ENCODE measurements at places on chromosomes 3 and 15.
A peak's percentile ranks its signal among the peaks of the same experiment; 100 is the strongest.

DNA sequence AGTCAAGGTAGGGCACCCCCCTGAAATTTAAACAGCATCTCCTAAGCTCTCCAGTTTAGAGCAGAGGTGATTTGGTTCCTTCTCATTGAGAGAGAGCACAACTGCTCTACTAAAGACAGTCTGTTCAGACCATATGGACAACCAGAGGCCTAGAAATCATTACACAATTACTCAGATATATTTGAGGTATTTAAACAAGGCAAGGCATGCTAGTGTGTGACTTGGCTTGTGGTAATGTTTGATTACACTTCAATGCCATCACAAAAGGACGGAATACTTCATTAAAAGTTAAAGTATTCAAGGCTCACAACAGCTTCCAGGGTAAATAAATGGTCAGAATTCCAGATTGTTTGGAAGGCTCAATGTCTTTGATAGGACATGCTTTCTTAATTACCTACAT, 110.2 kb downstream of the LRTM1 start:
- no peaks in the 10 kb centered on the region for H3K4me1 ChIP-seq
- H3K36me3 ChIP-seq, result no peaks in the 10 kb centered on the region
- no peaks in the 10 kb centered on the region for H3K27me3 ChIP-seq
- no peak overlapping the region for H3K4me3 ChIP-seq
- no peak for DNase-seq

GRCh38 chr3:180854887-180855286, 57.6 kb upstream of the FXR1 start:
- H3K4me3 ChIP-seq, result no peak overlapping the region
- no peak overlapping the region for H3K27ac ChIP-seq
- peaks cover 54% of the 10 kb centered on the region for H3K27me3 ChIP-seq

- H3K27me3 ChIP-seq, result peaks cover 46% of the 10 kb centered on the region
- no peak for DNase-seq
- no peak overlapping the region for H3K27ac ChIP-seq
- no peaks in the 10 kb centered on the region for H3K4me1 ChIP-seq
Observed at GRCh38 chr15:86106306-86106705, 26.6 kb downstream of the AGBL1 start.

DNA sequence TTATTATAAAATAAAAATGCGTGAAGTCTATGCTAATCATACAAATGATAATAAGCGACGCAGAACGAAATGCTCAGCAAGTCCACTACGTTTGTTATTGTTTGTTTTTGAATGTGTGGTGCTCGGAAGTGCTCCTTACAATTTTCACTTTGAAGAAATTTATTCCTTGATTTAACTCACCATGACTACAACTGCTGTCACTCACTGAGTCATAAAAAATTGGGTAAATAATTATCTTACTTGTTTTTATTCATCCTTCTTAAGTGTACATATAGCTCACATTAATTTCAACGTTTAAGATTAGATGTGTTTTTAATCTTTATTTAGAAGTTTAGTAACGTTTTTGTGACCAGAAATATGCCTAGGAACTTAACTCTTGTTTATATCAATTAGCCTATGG, 66.7 kb upstream of the NANOGP8 start:
- no peak for DNase-seq
- no peaks in the 10 kb centered on the region for H3K36me3 ChIP-seq
- no peak overlapping the region for H3K27ac ChIP-seq

DNA sequence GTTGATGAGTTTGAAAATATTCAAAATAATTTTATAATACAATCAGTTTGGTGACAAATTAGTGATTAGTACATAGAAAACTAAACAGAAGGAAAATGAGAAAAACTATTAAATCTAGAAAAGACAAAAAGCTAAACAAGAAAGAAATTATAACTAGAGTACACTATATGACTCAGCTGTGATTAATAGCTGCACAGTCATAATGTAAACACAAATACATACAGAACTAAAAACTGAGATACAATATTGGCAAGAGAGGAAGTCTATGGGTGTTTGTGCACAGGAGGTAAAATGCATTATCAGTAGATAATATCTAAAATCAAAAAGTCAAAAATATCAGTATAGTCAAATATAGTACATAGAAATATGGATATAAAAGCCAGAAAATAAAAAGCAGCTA, 80.7 kb upstream of the PCSK6 start:
- no peak overlapping the region for H3K4me3 ChIP-seq
- no peak for DNase-seq
- H3K36me3 ChIP-seq, result no peaks in the 10 kb centered on the region
- H3K4me1 ChIP-seq, result no peaks in the 10 kb centered on the region
- no peak overlapping the region for H3K27ac ChIP-seq

DNA sequence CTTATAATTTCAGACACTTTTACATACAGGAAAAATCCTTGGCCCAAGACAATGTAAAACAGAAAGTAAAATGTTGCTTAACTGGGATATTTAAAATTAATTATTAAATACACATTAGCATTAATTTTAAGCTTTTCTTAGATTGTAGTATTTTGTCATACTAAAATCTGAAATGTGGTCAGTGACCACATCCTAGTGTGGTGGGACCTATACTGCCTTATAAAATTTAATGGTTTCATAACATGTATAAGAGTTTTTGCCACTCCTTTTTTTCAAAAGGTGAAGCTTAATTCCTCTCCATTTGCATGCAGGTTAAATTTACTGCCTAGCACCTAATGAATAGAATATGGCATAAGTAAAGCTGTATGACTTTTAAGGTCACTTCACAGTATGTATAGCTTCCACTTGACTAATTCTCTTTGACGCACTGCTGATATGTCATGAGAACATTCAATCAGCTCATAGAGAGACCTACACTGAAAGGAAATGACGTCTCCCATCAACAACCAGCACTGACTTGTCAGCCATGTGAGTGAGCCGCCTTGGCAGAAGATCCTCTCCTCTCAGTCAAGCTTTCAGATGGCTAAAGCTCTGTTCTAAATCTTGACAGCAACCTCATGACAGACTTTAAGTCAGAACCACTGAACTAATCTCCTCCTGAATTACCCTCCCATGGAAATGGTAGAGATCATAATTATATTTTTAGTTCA, 847.8 kb downstream of the SI start:
- DNase-seq, result no peak
- no peak overlapping the region for H3K4me3 ChIP-seq
- H3K36me3 ChIP-seq, result no peaks in the 10 kb centered on the region
- H3K27ac ChIP-seq, result no peak overlapping the region

DNA sequence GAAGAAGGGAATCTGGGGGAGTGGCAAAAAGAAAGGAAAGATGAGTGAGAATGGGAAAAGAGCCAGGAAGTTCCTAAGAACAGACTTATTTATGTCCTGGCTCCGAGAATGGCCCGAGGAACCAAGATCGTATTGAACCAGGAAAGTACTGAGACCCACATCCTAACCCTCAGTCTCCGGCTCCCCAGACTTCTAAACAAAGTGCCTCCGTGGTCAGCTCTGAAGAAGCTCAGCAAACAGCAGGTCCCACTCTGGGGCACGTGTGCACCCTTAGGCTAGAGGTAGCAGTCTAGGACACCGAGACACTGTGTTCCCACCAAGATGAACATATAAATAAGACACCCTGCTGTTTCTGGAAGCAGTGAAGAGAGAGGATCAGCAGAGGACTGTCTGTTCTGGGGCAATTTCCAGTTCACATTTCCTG, 307.4 kb downstream of the NTRK3 start:
- H3K4me3 ChIP-seq, result no peak overlapping the region
- H3K36me3 ChIP-seq, result peaks cover 3% of the 10 kb centered on the region
- H3K4me1 ChIP-seq, result no peaks in the 10 kb centered on the region
- DNase-seq, result no peak

GRCh38 chr3:28595372-28595771, 246.7 kb upstream of the AZI2 start:
- no peak for DNase-seq
- no peaks in the 10 kb centered on the region for H3K4me1 ChIP-seq

GRCh38 chr3:188440340-188440972, 286.5 kb downstream of the LPP start:
- DNase-seq, result no peak
- H3K27ac ChIP-seq, result peak overlapping the region; percentile 64
- H3K36me3 ChIP-seq, result no peaks in the 10 kb centered on the region
- no peaks in the 10 kb centered on the region for H3K27me3 ChIP-seq
- H3K4me3 ChIP-seq, result no peak overlapping the region
- H3K4me1 ChIP-seq, result peaks cover 37% of the 10 kb centered on the region

GRCh38 chr3:19264424-19264823, 116.1 kb downstream of the KCNH8 start:
- no peaks in the 10 kb centered on the region for H3K4me1 ChIP-seq
- no peak overlapping the region for H3K4me3 ChIP-seq
- no peak for DNase-seq
- no peaks in the 10 kb centered on the region for H3K36me3 ChIP-seq
- H3K27ac ChIP-seq, result no peak overlapping the region
- no peaks in the 10 kb centered on the region for H3K27me3 ChIP-seq

- H3K4me1 ChIP-seq, result no peaks in the 10 kb centered on the region
- DNase-seq, result no peak
- H3K36me3 ChIP-seq, result no peaks in the 10 kb centered on the region
- no peak overlapping the region for H3K4me3 ChIP-seq
- H3K27ac ChIP-seq, result no peak overlapping the region
Observed at GRCh38 chr15:100723315-100723801, 121.0 kb downstream of the ASB7 start.

DNA sequence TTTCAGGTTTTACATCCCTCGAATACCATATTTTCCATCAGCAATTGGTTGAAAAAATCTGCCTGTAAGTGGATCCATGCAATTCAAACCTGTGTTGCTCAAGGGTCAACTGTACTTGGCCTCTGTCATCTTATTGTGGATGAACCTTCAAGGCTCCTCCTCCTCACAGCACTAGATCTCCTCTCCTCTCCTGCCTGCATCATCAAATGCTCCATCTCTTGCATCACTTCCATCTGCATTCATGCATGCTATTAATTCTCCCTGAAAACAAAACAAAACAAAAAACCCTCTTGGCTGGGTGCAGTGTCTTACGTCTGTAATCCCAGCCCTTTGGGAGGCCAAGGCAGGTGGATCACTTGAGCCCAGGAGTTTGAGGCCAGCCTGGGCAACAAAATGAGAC, 10.1 kb downstream of the BCL2L10 start:
- no peak for DNase-seq
- H3K4me3 ChIP-seq, result no peak overlapping the region

- H3K27me3 ChIP-seq, result no peaks in the 10 kb centered on the region
- H3K4me3 ChIP-seq, result no peak overlapping the region
- H3K36me3 ChIP-seq, result no peaks in the 10 kb centered on the region
- no peak overlapping the region for H3K27ac ChIP-seq
- no peaks in the 10 kb centered on the region for H3K4me1 ChIP-seq
- no peak for DNase-seq
Observed at GRCh38 chr15:42364529-42364928, 5.2 kb downstream of the CAPN3 start.

GRCh38 chr15:40567111-40567510, 2.0 kb upstream of the RPUSD2 start:
- peak overlapping the region; percentile 22 for H3K4me3 ChIP-seq
- peaks cover 27% of the 10 kb centered on the region for H3K4me1 ChIP-seq
- H3K27me3 ChIP-seq, result no peaks in the 10 kb centered on the region
- H3K27ac ChIP-seq, result no peak overlapping the region
- no peak for DNase-seq

- no peak overlapping the region for H3K27ac ChIP-seq
- no peaks in the 10 kb centered on the region for H3K36me3 ChIP-seq
- DNase-seq, result no peak
- H3K4me3 ChIP-seq, result no peak overlapping the region
Observed at GRCh38 chr15:42152196-42152920, 4.1 kb downstream of the PLA2G4F start.

GRCh38 chr3:169818316-169818715, 5.6 kb upstream of the LRRC34 start:
- H3K27ac ChIP-seq, result no peak overlapping the region
- no peak overlapping the region for H3K4me3 ChIP-seq
- H3K27me3 ChIP-seq, result peaks cover 66% of the 10 kb centered on the region

Measured in effector memory CD8-positive, alpha-beta T cell (primary cell).